ENCODE measurements at places on chromosomes 13 and 19. TPM values are rescaled to one million over a fixed set of nuclear protein-coding genes. Genes with fewer than 3 reads are reported as not detected.

- no peak overlapping the region for H3K27ac ChIP-seq
- H3K27me3 ChIP-seq = no peaks in the 10 kb centered on the region
- no peak overlapping the region for H3K4me3 ChIP-seq
- H3K4me1 ChIP-seq = peaks cover 11% of the 10 kb centered on the region
- no peak for DNase-seq
- no peaks in the 10 kb centered on the region for H3K36me3 ChIP-seq
Measured at GRCh38 chr13:33624253-33624652, 193.7 kb upstream of the RFC3 start.

- no peaks in the 10 kb centered on the region for H3K27me3 ChIP-seq
- no peak overlapping the region for H3K27ac ChIP-seq
- no peaks in the 10 kb centered on the region for H3K36me3 ChIP-seq
- no peak overlapping the region for H3K4me3 ChIP-seq
- DNase-seq = peak; percentile 40
- H3K4me1 ChIP-seq = no peaks in the 10 kb centered on the region
Measured at GRCh38 chr19:56477429-56478338, 539 bp upstream of the ZNF667 start.

- no peak overlapping the region for H3K27ac ChIP-seq
- no peaks in the 10 kb centered on the region for H3K27me3 ChIP-seq
- H3K4me3 ChIP-seq = no peak overlapping the region
- no peaks in the 10 kb centered on the region for H3K4me1 ChIP-seq
- no peaks in the 10 kb centered on the region for H3K36me3 ChIP-seq
Measured at GRCh38 chr13:99132295-99132835, 68.3 kb upstream of the UBAC2 start.

CDC42EP5 gene
- total RNA-seq = not detected

GNA15 gene
- total RNA-seq = 2.5 TPM

DNA sequence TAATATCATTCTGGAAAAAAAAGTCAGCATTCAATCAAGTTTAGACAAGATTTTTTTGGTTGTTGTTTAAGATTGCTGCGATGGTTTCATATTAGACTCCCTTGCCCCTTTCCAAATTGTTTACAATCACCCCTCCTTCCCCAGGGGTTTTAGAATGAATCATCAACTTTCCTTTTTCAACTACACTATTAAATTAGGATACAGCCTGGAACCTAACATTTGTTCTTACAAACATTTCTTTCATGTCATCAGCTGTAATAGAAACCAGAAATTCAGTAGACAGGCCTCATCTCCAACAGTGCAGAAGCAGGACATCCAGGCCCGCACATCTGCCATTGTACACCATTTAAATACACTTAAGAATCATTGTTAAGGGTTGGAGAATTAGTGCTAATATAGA, 44.4 kb upstream of the WDFY2 start:
- DNase-seq = no peak
- H3K4me3 ChIP-seq = no peak overlapping the region
- H3K27me3 ChIP-seq = no peaks in the 10 kb centered on the region
- no peak overlapping the region for H3K27ac ChIP-seq

DNA sequence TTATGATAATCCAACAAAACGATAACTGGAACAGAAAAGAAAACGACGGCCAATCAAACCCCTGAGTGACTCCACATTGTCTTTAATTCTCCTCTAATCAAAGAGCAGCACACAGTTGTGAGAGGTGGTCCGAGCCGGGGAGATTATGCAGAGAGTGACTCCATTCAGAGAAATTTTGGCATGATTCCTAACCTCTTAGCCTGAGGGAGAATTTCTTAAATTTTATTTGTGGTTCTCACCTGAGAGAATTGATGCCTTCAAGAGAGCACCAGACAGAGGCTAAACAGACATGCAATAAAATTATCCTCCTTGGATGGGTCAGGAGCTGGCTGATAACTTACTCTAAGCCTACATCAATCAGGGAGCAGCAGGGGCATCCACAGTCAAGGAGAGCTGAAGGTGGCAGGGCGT, 310.0 kb upstream of the KLF12 start:
- no peak overlapping the region for H3K27ac ChIP-seq
- no peaks in the 10 kb centered on the region for H3K36me3 ChIP-seq
- DNase-seq = no peak
- H3K4me3 ChIP-seq = no peak overlapping the region
- no peaks in the 10 kb centered on the region for H3K4me1 ChIP-seq
- H3K27me3 ChIP-seq = no peaks in the 10 kb centered on the region

TMPRSS9 gene
- not detected for total RNA-seq

SIGLEC8 gene
- not detected for total RNA-seq

GRCh38 chr13:109698779-109699178, 87.6 kb downstream of the IRS2 start:
- H3K27ac ChIP-seq = no peak overlapping the region
- H3K36me3 ChIP-seq = no peaks in the 10 kb centered on the region
- H3K27me3 ChIP-seq = no peaks in the 10 kb centered on the region
- H3K4me3 ChIP-seq = no peak overlapping the region
- H3K4me1 ChIP-seq = peaks cover 8% of the 10 kb centered on the region

- no peaks in the 10 kb centered on the region for H3K27me3 ChIP-seq
- no peaks in the 10 kb centered on the region for H3K4me1 ChIP-seq
- no peak overlapping the region for H3K4me3 ChIP-seq
- no peaks in the 10 kb centered on the region for H3K36me3 ChIP-seq
Measured at GRCh38 chr13:101576977-101577376, 124.5 kb downstream of the ITGBL1 start.

DNA sequence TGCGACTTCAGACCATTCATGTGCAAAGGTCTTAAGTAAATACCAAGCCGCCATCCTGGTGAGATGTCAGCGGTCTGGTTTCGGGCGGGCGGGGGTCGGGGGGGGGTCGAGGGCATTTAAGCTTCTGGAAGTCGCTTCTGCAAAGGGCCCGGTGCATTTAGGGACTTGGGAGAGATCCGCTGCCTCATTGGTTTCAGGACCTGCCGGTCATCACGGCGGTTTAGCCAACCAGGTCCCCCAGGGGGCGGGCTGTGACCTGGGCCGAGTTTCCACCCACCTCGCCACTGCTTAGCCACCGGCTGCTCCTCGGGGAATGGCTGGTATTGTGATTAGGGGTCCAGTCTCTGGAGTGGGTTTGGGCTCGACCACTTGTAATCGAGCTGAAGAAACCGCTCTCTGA, 7.8 kb downstream of the ANKLE1 start:
- no peak overlapping the region for H3K27ac ChIP-seq
- no peaks in the 10 kb centered on the region for H3K27me3 ChIP-seq
- no peak for DNase-seq
- peaks cover 6% of the 10 kb centered on the region for H3K4me1 ChIP-seq
- H3K4me3 ChIP-seq = no peak overlapping the region

GRCh38 chr13:35804901-35805300, 326.3 kb downstream of the DCLK1 start:
- H3K36me3 ChIP-seq = no peaks in the 10 kb centered on the region
- no peak overlapping the region for H3K4me3 ChIP-seq
- no peaks in the 10 kb centered on the region for H3K4me1 ChIP-seq
- DNase-seq = no peak
- no peak overlapping the region for H3K27ac ChIP-seq
- no peaks in the 10 kb centered on the region for H3K27me3 ChIP-seq
